ENCODE measurements at places on chromosomes 7 and 10.

DNA sequence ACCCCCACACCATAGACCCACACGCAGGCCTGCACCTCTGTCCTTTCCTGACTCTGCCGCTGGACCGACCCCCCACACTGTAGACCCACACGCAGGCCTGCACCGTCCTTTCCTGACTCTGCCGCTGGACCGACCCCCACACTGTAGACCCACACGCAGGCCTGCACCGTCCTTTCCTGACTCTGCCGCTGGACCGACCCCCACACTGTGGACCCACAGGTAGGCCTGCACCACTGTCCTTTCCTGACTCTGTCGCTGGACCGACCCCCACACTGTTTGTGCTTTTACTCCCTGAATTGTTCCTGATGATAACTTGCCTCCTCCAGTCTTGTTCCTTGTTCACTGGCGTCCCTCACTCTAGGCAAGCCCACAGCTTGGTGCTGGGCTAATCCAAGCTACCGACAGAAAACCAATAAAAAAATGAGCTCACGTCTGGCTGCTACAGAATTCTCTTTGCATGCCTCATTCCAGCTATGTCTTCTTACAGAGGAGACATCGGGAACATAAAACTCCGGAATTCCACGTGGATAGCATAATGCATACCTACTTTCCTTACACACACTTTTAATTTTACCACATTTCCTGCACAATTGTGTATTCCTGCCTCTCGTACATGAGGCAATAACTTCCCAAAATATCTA is 494.3 kb downstream of the PTPRN2 start:
- no peak for ATAC-seq

GRCh38 chr7:157760004-157760730 is 423.4 kb downstream of the DNAJB6 start:
- ATAC-seq: no peak

DNA sequence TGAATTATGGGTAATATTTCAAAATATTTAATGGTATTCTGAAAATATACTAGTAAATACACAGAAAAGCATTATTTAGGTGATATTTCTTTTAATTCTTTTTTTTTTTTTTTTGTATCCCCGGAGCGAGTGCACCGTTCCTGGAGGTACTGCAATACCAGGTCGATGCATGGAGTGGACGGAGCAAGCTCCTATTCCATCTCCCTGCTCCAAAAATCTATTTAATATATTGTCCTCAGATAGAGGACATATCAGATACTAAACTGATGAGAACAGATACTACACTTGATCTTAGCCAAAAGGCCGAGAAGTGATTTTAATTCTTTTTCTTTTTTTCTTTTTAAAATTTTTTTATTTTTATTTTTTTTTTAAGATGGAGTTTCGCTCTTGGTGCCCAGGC is 10.8 kb downstream of the BTRC start:
- no peak for ATAC-seq

DNA sequence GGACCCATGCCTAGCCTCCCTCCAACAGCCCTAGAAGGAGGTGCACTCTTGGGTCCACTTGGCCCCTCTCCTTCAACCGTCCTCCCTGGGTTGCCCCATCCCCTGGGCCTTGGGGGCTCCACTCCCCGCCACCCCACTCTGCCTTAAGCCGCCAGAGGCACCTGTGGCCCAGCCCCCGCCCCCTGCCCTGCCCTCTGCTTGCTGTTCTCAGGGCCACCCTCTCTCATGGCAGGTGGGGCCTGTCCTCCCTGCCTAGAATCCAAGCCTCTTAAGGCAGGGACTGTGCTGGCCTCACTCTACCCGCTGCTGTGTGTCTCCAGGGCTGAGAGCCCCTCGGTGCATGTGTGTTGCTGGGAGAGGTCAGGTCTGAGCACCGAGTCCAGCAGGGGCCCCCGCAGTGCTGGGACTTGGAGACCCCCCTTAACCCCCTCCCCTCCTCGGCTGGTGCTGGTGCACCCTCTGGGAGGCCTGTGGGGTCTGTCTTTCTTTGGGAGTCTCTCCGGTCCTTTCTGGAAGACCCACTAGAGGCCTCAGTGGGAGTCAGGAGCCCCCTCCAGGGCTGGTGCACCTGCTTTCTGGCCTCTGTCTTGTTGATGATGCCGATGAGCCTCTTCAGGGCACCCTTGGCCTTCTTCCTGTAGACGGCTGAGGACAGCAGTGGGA is 43.8 kb downstream of the CFAP46 start:
- ATAC-seq: no peak

DNA sequence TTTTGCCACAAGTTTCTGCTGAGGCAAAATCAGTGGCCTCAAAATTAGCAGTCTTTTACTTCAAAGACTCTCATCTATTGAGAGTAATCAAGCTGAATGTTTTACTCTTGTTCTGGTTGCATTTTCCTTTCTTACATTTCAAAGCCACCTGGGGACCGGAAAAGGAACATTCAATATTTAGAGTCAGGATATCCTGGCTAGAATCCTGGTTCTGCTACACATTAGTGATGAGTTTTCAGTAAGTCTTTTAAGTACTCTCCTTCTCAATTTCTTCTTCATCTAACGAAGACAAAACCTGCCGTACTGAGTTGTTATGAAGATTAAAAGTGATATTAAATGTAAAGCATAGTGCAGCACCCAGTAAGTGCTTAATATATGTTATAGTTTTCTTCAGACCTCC is 52.5 kb downstream of the LAMB4 start:
- no peak for ATAC-seq

DNA sequence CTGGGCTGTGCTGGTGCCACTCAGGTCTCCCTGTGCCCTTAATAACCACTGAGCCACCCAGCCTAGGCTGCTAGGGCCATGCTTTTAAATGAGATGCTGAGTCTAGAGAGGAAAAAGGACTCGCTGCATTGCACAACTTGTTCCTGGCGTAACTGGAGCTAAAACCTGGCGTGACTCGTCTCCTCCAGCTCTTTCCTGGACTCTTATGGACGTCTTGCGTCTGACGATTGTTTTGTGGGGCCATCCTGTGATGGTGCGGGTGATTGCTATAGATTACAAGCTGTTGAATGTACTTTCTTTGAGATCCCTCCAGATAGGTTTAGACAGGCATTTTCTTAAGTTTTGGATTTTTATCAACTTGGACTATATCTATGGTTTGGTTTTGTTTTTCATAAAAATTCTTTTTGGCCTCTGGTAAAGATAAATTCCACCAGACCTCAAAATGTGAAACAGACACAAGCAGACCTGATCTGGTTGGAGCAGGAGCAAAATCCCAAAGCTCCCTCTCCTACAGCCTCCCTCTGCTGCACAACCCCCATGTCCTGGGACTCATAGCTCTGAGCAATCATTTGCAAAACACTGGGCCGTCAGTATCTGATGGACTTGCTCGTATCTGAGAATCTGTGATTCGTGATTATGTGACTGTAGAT is 230.3 kb downstream of the ARHGAP12 start:
- peak; percentile 58 for ATAC-seq

DNA sequence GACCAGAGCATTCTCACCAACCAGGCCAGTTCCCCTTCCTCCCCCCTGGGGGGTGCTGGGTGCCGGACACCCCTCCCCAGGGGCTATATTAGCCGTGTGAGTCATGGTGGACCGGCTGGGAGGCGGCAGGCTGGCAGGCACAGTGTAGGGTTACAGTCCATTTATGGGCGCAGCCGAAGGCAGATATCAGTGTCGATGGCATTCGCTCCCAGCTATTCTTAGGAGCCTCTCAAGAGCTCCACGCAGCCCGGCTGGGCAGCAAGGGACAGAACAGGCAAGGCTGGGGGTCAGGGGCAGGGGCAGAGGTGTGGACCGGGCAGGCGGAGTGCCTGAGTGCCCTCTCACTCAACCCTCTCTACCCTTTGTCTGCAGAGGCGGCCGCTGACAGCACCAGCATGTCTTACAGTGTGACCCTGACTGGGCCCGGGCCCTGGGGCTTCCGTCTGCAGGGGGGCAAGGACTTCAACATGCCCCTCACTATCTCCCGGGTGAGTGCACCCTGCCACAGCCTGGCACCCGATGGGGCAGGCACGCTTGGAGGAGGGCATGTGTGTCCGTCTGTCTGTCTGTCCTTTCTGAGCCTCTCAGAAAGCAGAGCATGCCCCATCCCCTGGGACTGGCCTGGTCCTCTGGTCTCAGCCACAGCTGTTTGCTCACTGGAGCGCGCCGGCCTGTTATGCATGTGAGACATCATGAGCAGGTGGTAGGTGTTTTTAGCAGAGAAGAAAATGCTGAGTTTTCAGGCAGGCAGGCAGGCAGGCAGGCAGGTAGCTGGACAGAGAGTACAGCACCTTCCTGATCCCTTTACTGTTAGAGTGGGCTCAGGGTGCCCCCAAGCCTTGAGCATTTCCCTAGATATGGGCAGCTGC is at the start of gene LDB3:
Gene LDB3, plus strand, starts transcription at position 215 of the 869 bp plus-strand sequence. Its CDS starts 181 bp downstream, at position 396.
- peak; percentile 85 for ATAC-seq

GRCh38 chr7:37738321-37738720 is 54.8 kb downstream of the GPR141 start:
- ATAC-seq: no peak

- no peak for ATAC-seq
Observed at GRCh38 chr7:46583656-46584055, 662.6 kb upstream of the IGFBP3 start.

- ATAC-seq: peak; percentile 80
Observed at GRCh38 chr7:98165827-98166667, 45.2 kb upstream of the BHLHA15 start.

DNA sequence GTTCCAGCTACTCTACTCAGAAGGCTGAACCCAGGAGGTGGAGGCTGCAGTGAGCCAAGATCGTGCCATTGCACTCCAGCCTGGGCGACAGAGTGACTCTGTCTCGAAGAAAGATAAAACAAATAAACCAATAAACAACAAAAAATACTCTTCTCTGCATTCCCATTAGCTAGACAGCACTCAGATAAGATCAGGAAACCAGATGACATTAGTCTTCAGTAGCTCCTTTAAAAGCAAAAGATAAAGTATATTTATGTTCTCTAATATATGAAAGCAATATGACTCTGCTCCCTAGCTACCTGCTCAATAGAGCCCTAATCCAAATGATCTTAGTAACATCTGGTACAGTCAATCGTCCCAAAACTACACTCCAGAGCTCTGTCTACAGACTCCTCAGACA is 212.9 kb downstream of the ELMO1 start:
- ATAC-seq: no peak

GRCh38 chr7:106592282-106593027 is 68.5 kb downstream of the CCDC71L start:
- no peak for ATAC-seq

- no peak for ATAC-seq
Observed at GRCh38 chr10:47368431-47369180, 15.5 kb downstream of the ZNF488 start.

GRCh38 chr7:71682841-71683781 is 551.2 kb downstream of the GALNT17 start:
- no peak for ATAC-seq

- ATAC-seq: no peak
Observed at GRCh38 chr10:128924918-128925317, 542.1 kb upstream of the MGMT start.

DNA sequence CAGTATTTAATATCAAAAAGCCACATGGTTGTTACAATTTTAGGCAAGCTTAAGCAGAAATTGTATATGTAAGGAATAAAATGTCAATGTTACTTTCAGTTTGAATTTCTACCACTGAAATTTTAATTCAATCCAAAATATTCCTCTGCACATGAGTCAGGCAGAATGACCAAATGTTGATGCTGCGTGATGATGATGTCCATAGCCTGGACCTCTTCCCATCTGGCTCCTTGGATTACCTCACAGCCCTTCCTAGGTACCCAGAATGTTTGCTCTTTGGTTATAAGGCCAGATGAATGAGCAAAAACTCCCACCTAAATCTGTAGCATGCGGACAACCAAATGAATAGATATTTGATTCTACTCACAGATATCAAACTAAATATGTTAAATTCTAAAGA is 258.3 kb upstream of the IMMP2L start:
- ATAC-seq: no peak

GRCh38 chr7:155806096-155806871 is 6.0 kb downstream of the SHH start:
- no peak for ATAC-seq

DNA sequence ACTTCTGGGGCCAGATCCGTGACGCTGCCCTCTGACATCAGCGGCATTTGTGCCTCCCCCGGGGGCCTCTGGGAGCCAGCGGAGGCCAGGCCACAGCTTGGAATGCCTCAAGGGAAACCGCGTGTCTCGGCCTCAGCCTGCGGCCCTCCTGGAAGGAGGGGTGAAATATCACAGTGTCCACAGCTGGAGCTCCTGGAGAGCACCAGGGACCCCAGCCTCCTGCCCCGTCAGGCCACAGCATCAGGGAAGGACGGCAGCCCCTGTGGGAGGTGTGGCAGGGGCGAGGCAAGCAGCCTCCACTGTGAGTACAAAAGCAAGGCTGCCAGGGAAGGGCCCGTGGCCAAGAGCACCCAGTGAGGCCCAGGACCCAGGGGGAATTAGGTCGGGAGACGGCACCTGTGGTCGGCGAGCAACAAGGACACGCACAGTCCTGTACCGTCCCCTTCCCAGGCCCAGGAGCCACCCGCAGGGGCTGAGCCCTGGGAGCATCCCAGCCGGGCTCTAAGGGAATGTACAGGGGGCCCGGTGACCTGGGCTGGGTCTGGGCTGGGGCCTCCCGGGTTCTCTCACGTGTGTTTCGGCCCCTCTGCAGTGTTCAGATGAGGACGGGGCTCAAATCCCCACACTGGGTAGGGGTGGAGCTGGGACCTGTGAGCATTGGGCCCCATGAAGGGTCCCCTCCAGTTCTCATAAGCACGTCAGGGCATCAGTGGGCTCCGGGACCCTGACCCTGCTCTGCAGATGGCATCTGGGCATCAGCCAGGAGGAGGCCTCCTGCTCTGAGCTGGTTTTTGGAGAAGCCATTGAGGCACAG is 18.7 kb upstream of the KNDC1 start:
- ATAC-seq: no peak

GRCh38 chr10:35780970-35781642 is 139.0 kb upstream of the FZD8 start:
- ATAC-seq: no peak

DNA sequence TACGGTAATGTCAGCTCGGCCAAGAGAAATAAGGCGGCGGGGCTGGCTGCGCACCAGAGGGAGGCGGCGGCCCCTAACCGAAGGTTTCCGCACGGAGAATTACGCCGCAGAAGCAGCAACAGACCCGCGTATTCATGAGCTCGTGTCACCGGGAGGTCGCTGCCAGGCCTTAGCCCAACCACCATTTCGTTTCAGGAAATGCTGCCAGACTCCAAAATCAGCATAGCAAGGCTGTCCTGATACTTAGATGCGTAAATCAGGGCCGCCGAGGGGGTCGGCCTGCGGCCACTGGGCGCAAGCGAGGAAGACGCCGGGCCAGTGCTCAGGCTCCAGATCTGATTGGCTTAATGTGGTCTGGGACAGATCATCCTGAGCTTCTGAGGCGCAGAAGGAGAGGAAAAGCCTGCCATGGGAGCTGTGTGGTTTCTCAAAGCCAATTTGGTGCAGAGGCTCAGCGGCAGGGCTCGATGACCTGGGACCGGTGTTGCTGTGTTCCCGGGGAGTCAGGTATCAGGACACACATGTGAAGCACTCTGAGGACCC is 247.9 kb downstream of the BAMBI start:
- no peak for ATAC-seq

- ATAC-seq: peak; percentile 59
Observed at GRCh38 chr7:105013816-105014692, at the start of gene KMT2E. TSS of gene KMT2E (plus strand) at chr7:105014205. CDS start at chr7:105040953, 26,748 bp downstream.

DNA sequence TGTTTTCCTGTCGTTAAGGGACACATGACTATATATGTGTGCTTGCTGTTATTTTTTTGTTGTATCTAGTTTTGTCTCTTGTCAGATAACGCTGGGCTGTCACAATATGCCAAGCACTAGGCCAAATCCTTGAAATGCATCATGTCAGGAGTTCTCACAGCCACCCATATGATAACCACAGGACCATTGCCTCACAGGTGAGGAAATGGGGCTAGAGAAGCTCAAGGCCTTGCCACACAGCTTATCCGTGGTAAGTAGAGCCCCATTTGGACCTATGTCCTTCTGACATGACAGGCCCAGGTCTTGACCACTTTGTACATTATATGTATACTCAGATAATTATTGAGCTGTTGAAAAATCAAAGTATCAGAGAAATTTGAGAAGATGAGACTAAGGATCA is 42.0 kb upstream of the TARP start:
- no peak for ATAC-seq
